Activated T-cell treated with anti-CD3 and anti-CD28 coated beads, Interleukin-2, amount 50 U/mL, for 1 hour (primary cell): ENCODE measurements at places on chromosomes 3 and 15.

GRCh38 chr15:90037961-90038631 is 37.0 kb downstream of the ZNF710 start:
- no peak for DNase-seq

DNA sequence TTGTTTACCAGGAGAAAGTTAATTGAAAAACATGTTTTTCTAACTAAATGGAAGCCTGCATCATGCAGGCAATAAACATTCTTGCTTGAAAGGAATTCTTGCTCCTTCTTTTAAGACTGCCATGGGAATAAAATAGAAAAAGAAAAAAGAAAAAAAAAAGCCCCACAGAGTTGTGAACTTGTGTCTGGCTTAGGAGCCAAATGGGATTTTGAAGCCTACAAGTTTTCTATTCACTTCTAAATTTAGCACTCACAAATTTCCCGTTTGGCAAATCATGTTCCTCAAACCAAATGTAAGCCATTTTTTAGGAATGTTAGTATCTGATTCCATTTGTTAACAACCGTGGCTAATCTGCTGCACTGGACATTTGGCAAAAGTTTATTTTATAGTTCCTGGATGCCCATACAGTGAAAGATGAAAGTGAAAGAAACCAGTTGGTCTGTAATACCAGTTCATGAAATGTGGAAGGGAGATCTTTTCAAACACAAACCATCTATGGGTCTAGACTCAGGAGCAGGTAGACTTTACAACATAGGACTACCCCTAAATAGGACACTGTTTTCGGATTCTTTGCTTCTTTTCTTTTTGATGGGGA is 133.8 kb upstream of the GMNC start:
- no peak for DNase-seq

- DNase-seq: no peak
These were observed 3.6 kb downstream of the RBMS3 start for GRCh38 chr3:29284497-29284896.

DNA sequence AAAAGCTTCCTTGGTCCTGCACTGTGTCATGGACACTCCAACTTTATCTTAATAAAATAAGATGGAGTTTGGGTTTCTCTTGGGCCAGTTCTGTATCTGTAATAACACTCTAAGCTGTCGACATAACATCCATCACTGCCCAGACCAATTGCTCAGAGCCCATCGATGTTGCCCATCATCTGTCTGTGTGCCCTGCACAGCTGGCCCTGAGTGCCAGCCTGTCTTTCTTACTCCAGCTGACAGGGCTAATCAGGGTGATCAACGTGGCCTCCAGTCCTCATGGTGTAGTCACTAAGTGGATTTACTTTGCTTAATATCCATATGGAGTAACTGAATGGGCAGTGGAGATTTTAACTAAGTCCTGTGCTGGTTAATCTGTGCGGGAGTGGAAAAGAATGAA is 419.8 kb upstream of the TPM1 start:
- DNase-seq: no peak

- DNase-seq: no peak
These were observed 4.0 kb downstream of the TNK2 start for GRCh38 chr3:195904368-195904767.
